ENCODE measurements at places on chromosomes 7 and 10.

GRCh38 chr7:152909683-152910544, 150.4 kb downstream of the ACTR3B start:
- DNase-seq, result no peak

DNA sequence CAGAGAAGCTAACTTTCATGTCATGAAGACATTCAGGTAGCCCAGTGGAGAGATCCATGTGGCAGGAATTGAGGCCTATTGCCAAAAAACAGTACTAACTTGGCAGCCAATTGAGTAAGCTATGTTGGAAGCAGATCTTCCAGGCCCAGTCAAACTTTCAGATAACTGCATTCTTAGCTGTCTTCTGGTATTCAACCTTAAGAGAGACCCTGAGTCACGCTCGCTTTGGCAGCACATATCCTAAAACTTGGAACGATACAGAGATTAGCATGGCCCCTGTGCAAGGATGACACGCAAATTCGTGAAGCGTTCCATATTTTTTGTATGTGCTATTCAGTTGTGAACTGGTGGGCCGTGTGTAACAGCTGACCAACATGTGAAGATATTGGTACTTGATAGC, 17.6 kb upstream of the ZNF518A start:
- DNase-seq, result no peak

- DNase-seq, result no peak
Observed at GRCh38 chr7:5093948-5094347, 48.3 kb downstream of the RBAK start.

DNA sequence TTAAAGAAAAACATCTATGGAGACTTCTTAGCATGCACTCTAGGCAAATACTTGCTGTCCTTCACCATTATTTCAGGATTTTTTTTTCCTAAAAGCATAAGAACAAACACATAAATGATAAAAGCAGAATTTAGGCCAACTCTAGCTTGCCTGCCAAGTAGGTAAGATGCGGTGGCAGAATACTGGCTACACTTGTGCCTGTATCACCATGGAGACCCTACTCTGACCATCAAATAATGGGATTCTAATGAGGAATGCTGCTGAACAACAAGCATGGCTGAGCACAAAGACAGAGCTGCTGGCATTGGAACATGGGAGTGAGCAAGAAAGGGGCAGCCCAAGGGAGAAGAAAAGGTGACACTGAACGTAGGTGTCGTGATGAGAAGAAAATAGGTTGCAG, 18.5 kb upstream of the TAS2R40 start:
- no peak for DNase-seq

- no peak for DNase-seq
Observed at GRCh38 chr7:56091591-56091990, 1.2 kb downstream of the PHKG1 start.

- DNase-seq, result no peak
Observed at GRCh38 chr7:74474271-74474865, 20.7 kb downstream of the GTF2IRD1 start.

DNA sequence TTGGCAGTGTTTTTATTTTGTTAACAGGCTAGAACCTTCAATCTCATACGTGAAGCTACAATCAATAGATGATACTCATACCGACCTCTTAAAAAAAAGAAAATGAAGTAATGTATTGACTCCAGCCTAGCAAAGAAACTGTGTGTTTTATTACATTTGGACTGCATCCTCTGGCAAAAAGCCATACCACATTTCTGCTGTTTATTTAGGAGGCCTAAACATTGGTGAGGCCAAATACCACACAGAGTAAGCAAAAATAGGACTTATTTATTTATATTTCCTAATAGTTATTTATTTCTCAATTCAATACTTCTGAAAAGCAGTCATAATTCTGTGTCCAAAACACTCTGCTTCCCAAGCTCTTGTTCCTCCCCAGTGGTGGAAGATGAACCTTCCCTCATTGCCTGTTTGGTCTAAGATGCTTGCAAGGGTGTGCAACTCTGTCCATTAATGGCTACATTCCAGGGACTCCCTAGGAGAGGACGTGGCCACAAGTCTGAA, 398.8 kb upstream of the KLF6 start:
- DNase-seq, result no peak

DNA sequence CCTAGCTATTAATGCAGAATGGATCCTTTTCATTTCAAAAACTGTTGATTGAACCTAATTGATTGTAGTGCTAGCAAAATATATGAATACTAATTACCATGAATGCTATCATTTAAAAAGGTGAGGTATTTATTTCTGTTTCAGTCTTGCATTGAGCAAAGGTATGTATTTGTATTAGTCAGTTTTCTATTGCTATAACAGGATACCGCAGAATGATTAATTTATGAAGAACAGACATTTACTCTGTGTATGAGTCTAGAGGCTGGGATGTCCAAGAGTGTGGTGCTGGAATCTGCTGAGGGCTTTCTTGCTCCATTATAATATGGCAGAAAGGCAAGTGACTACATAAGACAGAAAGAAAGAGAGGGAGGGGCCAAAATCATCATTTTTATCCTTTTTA, 199.2 kb downstream of the KIF20B start:
- no peak for DNase-seq

DNA sequence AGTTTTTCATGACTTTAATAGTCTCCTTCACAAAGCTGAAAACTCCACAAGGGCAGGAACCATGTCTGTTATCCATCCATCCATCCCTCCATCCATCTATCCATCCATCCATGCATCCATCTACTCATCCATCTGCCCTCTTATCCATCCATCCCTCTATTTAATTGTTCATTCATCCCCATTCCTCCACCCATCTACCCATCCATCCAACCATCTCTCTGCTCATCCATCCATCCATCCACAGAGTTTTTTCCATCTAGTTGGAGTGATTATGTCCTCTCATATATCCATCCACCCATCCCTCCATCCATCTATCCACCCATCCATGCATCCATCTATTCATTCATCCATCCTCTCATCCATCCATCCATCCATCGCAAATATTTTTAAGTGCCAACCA, 237.9 kb downstream of the EMX2 start:
- no peak for DNase-seq

GRCh38 chr10:35638101-35638500, 4.0 kb downstream of the FZD8 start:
- DNase-seq, result no peak

DNA sequence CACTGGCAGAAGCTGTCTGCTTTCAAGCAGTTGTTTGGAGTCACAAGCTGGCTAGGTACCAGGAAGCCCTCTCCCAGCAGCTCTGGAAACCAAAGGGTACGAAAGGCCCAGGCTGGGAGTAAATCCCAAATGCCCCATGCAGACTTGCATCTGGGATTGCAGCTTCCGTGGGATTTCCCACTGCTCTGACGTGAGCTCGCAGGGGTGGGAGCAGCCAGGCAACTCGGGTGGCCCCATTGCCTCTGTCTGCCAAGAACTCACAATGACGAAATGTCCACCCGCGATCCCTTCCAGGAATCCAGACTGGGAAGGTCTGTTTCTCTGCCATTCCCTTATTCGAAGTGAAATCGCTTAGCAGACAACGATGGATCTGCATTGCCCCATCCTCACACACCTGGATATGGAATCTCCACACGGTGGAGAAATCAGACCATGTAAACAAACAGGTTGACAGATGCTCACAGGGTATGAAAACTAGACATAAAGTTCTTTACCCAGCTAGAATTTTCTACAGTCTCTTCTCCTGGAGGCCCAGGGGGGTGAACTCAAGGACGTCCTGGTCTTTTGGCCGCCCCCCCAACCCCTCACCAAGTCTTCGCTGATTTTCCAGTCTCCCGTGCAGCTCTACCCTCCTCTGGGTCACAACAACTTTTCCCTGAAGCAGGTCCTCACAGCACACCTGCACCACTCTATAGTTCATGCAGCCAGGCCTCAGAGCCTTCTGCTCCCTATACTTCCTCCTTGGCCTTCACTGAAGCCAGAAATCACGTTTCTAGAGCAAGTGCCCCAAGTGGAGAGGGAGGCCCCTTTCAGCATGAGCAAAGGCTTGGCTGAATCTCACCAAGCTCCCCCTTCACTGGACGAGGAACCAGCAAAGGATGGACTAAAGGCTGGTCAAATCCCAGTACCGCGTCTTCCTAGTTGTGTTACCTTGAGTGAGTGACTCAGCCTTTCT, 20.0 kb downstream of the SH3PXD2A start:
- no peak for DNase-seq

DNA sequence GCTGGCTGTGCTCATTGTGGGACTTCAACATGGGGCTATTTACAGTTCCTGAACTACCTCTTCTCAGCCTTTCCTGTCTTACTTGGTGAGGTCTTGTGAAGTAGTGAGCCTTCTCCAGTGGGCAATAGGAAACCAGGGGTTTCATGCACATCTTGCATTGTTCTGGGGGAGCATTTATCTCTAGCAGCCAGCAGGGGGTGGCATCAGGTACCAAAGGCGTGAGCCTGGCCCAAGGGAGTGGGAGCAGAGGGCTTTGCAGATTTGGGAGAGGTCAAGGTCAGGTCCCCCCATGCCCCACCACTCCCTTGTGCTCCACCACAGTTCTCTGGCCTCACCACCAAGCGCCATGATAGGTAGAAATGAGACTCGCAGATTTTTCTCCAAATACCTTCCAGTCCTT, 85.4 kb upstream of the NPTX2 start:
- DNase-seq, result no peak

DNA sequence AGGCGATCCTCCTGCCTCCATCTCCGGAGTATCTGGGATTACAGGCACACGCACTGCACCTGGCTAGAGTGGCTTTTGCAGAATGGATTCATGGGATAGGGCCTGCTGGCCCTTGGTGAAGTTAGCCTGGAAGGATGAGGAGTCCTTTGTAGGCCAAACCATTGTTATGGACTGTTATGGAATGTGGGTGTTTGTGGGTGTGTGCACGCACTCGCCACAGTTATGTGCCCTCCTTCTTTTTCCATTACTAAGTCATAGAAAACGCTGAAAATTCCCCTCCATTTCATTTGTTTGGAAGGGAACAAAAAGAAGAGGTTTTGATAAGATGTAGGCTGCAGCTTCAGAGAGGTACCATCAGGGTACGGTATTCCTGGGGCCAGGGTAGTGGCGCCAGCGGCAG, 15.0 kb downstream of the ZNF862 start:
- no peak for DNase-seq

DNA sequence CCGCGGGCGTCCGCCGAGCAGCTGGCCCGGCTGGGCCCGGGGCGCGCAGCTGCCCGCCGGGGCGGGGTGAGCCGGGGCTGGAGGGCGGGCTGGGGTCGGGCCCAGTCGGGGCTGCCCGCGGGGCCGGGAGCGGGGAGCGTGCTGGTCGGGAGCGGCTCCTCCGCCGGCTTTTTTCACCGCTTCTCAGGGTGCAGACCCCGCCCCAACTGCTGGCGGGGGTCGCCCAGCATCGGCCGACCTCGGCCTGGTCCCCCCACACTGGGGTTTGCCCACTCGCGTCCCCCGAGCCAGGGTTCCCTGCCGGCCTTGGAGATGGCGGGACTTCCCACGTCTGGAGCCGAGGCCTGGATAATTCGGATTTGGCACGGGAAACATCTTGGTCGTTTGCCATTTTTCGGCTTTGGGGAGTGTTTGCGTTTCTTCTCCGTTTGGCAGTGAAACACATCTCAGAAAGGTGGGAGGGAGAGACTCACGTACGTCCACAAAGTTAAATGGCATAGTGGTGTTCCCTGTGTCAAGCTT, 432 bp downstream of the TMEM248 start:
- peak; percentile 1 for DNase-seq

- DNase-seq, result no peak
Observed at GRCh38 chr7:113113912-113114311, 4.4 kb downstream of the SMIM30 start.

DNA sequence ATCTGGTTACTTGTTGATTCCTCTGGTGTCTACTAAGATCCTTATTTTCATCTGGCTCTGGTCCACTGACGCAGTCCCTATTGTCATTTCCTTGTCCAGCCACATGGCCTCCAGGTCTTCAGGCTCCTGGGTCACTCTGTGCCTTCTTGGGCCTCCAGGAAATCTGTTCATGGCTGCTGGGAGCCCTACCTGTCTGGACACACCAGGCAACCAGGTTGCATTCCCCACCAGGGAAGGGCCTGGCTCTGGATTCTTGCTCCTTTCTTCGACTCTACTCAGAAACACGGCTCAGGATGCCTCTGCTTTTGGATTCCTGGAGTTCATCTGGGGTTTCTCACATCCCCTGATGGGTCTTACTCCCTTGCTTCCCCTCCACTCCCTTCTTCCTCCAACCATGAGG, 8.0 kb upstream of the PPIF start:
- DNase-seq, result no peak

DNA sequence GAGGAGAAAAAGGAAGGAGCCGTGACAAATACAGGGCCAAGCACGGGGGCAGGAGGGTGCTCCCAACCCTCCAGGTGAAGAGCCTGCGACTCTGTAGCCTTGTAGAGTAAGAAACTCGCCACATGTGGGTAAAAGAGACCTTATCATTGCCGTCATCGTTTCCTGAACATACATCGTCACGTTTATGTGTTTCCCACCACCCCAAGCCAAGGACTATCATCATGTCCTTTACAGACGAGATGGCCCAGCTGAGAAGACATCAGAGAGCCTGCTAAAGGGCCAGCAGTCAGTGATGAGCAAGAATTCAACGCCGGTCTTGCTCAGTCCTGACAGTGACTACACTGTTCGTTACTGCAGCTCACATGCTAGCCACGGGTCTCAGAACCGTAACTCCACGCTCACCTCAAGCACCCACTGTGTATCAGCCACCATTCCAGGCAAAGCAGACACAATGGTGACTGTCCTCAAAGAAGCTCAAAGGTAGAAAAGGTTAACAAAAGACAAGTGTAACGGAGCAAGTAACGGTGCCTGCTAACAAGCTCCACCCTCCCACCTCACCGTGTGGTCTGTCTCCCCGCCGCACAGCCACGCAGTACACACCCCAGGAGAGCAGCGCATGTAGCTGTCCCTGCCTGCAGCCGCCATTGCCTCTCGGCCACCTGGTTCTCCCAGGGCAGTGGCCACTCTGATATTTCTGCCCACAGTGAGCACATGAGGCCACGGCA, 147.8 kb downstream of the MAD1L1 start:
- no peak for DNase-seq

DNA sequence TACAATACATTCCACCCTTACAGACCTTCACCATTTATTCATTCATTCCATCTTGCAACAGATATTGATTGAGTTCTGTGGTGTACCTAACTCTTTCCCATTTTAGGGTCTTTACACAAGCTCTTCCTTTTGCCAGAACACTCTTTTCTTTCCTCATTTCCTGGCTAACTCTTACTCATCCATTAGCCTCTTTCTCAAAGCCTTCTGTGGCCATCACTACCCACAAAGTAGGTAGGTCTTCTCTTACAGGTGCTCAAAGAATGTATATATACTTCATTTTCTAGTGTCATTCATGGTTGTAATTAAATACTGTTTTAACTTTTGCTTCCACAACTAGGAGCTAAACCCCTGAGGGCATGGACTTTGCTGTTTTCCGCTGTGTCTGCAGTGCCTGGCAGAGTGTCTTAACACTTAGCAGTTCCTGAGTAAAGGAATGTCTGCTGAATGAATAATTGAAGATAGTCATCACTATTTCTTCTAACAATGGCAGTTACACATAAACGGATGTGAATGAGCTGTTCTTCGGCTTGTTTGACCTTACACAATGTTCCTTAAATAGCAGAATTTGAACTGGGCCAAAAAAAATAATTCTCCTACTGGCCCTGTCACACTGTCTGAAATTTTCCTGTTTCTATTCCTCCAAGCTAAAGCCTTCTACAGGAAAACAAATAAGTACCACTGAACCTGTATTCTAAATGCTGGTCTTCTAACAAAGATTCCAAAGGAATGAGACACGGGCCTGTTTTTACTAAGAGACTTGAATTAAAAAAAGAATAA, 15.1 kb downstream of the BCAP29 start:
- no peak for DNase-seq

- no peak for DNase-seq
Observed at GRCh38 chr10:123149162-123149567, 1.2 kb downstream of the HMX2 start.

Data from activated T-cell treated with anti-CD3 and anti-CD28 coated beads for 4 hours (primary cell).